Thyroid gland (tissue), 4 donors: ENCODE measurements at places on chromosomes 1 and 21. TPM values are rescaled to one million over a fixed set of nuclear protein-coding genes. Genes with fewer than 3 reads are reported as not detected.

BCAN gene
- 1.1 TPM for total RNA-seq

SLC44A3 gene
- total RNA-seq = 6.4 TPM

GJA8 gene
- not detected for total RNA-seq

RIMKLA gene
- total RNA-seq = 0.67 TPM

DNA sequence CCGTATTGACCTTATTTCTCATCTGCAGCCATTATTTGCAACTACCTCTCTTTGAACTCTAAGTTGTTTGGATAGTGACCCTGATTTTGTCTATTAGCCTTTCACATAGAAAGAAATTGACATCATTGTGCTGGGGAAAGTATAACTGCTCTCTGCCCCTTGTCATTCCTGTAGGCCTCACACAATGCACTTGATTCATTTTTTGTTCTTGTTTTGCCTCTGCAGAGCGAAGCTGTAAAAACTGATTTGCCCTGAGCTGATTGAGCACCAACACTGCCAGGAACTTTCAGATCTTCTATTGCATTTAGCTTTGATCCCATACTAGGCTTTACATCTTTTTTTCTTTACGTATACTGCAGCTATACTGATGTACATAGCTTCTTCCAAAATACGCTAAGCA lies 167.2 kb upstream of the PTBP2 start:
- no peaks in the 10 kb centered on the region for H3K36me3 ChIP-seq
- DNase-seq = no peak
- H3K27me3 ChIP-seq = no peaks in the 10 kb centered on the region
- H3K27ac ChIP-seq = no peak overlapping the region
- H3K4me1 ChIP-seq = no peaks in the 10 kb centered on the region
- H3K4me3 ChIP-seq = no peak overlapping the region

DNA sequence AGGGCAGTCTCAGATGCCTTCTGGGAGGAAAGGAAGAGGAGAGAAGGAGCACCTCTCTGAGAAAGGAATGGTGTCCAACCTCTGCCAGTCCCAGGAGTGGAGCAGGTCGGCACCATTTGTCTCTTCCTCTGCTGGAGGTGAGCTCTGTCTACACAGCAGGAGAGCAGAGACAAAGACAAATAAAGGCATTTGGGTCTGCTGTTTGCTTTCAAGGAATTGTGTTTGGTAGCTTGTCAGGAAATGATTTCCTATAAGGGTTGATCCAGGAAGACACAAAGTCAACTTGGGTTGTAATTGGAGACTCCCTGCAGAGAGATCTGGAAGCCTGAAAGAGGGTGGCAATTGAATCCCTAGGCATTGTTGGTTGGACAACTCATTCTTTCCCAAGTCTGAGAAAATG lies 34.5 kb upstream of the PLXNA2 start:
- H3K27ac ChIP-seq = no peak overlapping the region
- H3K4me1 ChIP-seq = no peaks in the 10 kb centered on the region
- no peaks in the 10 kb centered on the region for H3K27me3 ChIP-seq
- H3K4me3 ChIP-seq = no peak overlapping the region
- H3K36me3 ChIP-seq = no peaks in the 10 kb centered on the region

- no peaks in the 10 kb centered on the region for H3K36me3 ChIP-seq
- H3K4me1 ChIP-seq = no peaks in the 10 kb centered on the region
- H3K27ac ChIP-seq = no peak overlapping the region
- H3K4me3 ChIP-seq = no peak overlapping the region
- no peaks in the 10 kb centered on the region for H3K27me3 ChIP-seq
Observed at GRCh38 chr1:172991674-172992400, 58.9 kb downstream of the TNFSF18 start.

- H3K27ac ChIP-seq = no peak overlapping the region
- H3K27me3 ChIP-seq = no peaks in the 10 kb centered on the region
- no peak overlapping the region for H3K4me3 ChIP-seq
- H3K4me1 ChIP-seq = no peaks in the 10 kb centered on the region
- H3K36me3 ChIP-seq = no peaks in the 10 kb centered on the region
Observed at GRCh38 chr1:233242827-233243483, 52.6 kb downstream of the PCNX2 start.

DNA sequence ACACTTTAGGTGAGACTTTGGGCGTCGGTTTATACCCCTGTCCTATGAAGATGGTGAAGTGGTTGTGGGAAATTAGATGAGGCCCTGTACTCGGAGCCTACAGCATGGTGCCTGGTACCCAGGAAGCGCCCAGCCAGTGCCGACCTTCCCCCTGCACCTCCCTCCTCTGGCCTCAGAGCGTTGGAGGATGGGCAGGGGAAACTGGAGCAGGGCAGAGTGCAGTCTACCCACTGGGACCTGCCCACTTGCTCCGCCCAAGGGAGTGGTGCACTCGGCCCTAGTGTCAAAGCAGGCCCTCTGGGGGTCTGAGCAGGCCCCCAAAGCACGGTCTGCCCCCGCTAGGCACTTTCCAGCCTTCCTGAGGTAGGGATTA lies 13.0 kb upstream of the TTC22 start:
- no peak overlapping the region for H3K4me3 ChIP-seq
- no peaks in the 10 kb centered on the region for H3K4me1 ChIP-seq
- H3K36me3 ChIP-seq = no peaks in the 10 kb centered on the region
- H3K27ac ChIP-seq = no peak overlapping the region

GRCh38 chr1:167629681-167630567 lies at the start of gene RCSD1:
RCSD1 (plus strand) TSS chr1:167630232; CDS start chr1:167630424, 192 bp downstream.
- H3K27ac ChIP-seq = peak within 1 kb of the TSS; percentile 72
- peaks cover 4% of the 10 kb centered on the region for H3K4me1 ChIP-seq
- H3K27me3 ChIP-seq = no peaks in the 10 kb centered on the region
- DNase-seq = no peak
- no peaks in the 10 kb centered on the region for H3K36me3 ChIP-seq

DNA sequence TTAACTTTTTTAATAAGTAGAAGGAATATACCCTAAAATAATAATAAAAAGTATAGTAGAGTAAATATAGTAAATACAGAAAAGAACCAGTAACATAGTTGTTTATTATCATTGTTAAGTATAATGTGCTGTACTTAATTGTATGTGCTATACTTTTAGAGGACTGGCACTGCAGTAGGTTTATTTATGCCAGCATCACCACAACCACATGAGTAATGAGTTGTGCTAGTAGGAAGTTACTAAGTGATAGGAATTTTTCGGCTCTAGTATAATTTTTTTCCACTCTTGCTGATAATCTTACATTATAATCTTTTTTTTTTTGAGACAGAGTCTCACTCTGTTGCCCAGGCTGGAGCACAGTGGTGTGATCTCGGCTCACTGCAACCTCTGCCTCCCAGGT lies 71.6 kb downstream of the IVNS1ABP start:
- no peak for DNase-seq
- H3K27ac ChIP-seq = no peak overlapping the region
- no peaks in the 10 kb centered on the region for H3K36me3 ChIP-seq
- H3K4me1 ChIP-seq = no peaks in the 10 kb centered on the region
- no peak overlapping the region for H3K4me3 ChIP-seq
- no peaks in the 10 kb centered on the region for H3K27me3 ChIP-seq
